ENCODE measurements at places on chromosomes 11 and 22.

- no peak for DNase-seq
These were observed 1.8 kb downstream of the GALR3 start for GRCh38 chr22:37824674-37825641.

GRCh38 chr22:28795071-28795693 is 5.2 kb downstream of the XBP1 start:
- DNase-seq, result no peak

DNA sequence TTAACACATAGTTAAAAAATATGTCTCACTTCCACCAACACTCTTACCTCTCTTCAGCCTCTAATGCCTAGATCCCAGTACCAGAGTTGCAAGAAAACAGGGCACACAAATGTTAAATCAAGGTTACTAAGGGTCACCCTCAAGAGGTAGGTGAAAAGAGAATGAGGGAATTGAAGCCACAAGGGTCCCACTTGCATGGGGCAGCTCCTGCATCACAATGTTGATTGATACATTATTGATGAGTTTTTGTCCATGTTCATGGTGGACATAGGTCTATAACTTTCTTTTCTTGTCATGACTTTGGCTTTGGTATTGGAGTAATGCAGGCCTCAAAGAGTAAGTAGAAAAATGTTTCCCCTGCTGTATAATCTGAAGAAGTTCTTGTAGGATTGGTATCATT is 46.0 kb upstream of the IGLL5 start:
- no peak for DNase-seq

DNA sequence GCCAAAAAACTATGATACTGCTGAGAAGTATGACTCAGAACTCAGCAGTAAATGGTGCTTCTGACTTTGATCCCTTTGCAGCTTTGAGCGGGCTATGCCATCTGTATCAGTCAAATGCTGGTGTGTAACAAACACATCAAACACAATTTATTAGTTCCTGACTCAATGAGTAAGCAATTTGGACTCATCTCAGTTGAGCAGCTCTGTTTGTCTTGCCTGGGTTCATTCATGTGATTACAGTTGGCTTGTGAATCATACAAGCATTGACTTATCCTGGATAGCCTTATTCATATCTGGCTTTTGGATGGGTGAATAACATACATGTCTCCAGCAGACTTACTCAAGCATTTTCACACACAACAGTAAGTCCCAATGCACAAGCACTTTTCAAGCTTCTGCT is 858.8 kb downstream of the METTL15 start:
- no peak for DNase-seq

- DNase-seq, result no peak
These were observed 9.5 kb downstream of the KCTD17 start for GRCh38 chr22:37060801-37061610.

All from smooth muscle cell of the brain vasculature (primary cell).